ENCODE measurements at places on chromosomes 6 and 20. TPM values are rescaled to one million over a fixed set of nuclear protein-coding genes. Genes with fewer than 3 reads are reported as not detected.

GRCh38 chr20:34945315-34946077 lies 10.1 kb downstream of the GSS start:
- DNase-seq = no peak

GRCh38 chr6:169866668-169867521 lies 115.5 kb downstream of the ERMARD start:
- DNase-seq = no peak

DNA sequence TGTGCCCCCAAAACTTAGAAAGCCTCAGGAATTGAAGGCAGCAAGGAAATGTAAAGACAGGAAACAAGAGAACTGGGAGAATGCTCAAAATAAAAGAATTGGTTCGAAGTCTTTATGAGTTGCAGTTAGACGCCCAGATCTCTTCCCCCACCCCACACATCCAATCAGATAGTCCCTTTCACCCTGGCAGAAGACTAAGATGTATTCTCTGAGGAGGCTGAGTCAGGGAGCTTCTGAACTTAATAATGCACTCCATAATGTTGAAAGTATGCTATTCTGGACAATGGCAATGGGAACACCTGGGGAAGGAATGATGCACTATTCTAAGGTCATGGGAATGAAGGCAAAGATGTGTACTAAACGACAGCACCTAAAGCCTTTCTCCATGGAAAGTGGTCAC lies 173.6 kb downstream of the MTFR2 start:
- no peak for DNase-seq

DNA sequence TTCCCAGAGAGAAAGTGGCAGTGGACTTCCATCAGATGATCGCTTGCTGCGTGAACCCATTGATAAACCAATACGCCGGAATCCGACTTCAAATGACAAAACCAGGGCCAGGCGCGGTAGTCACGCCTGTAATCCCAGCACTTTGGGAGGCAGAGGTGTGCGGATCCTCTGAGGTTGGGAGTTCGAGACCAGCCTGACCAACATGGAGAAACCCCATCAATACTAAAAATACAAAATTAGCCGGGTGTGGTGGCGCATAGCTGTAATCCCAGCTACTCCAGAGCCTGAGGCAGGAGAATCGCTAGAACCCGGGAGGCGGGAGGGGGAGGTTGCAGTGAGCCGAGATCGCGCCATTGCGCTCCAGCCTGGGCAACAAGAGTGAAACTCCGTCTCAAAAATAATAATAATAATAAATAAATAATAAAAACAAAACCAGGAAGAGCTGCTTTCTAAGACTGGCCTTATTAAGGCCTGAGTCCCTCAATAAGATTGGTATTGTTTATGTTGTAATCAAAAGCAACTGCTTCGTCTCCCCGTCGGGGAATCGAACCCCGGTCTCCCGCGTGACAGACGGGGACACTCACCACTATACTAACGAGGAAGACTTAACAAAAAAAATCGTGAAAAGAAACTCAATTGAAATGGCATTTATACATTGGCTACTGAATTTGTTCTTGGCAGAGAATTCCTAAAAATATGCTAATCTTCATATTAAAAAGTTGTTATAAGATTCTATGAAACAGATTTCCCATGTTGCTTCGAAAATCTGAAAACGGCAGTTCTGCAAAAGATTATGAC lies 110.2 kb upstream of the ZNF184 start:
- DNase-seq = no peak

Gene SSTR4
- not detected for polyA plus RNA-seq

DNA sequence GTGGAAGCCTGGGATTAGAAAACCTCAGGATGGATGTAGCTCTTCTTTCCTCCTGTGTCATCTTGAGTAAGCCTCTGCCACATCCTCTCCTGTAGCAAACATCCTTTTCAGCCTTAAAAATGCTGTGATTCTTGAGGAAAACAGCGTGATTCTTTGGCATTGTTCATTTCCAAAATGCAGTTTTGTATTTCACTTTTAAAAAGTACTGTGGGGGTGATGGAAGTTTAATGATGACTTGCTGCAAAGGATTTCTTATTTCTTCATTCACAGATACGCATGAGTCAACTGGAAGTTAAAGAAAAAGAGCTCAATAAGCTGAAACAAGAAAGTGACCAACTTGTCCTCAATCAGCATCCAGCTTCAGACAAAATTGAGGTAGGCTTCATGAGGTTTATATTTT lies 23.9 kb upstream of the SNRNP48 start:
- no peak for DNase-seq

- no peak for DNase-seq
Observed at GRCh38 chr6:38990475-38990874, 58.1 kb upstream of the GLP1R start.

- DNase-seq = no peak
Observed at GRCh38 chr6:40809627-40810026, 222.5 kb upstream of the LRFN2 start.

DNA sequence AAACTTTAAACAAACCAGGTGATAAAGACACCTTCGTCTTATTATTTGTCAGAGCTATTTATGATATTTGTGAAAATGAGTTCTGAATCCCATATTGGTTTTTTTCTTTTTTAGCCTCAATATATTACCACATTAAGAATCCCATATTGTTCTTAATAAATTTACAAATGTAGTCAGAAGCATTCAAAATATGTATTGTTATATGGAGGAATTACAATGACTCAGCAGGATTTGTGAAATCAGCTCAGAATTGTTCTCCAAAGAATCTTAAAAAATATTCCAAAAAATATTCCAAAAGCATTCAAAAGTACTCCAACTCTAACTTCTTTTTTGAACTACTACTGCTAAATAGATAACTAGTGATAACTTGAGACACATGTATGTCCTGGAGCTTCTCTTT lies 6.5 kb upstream of the ZNF343 start:
- DNase-seq = no peak

- no peak for DNase-seq
Observed at GRCh38 chr6:125749865-125750691, 646 bp downstream of the HEY2 start.

DNA sequence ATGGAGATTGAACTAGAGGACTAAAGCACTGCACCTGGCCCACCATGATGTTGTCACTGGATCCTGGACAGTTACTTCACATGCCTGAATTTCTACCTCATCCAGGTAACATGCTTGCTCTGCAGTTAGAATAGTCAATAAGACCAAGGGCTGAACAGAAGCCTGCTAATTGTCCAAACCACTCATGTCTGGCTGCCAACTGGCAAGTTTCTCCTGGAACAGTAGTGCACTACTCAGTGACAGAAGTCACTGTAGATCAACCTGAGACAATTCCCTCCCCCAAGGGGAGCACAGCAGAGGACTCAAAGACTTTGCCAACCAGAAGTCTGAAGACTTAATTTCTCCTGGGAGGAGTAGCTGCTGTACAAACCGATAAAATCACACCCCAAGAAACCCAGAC lies 454.6 kb upstream of the MARCKS start:
- no peak for DNase-seq

GRCh38 chr6:140011537-140011936 lies 637.1 kb upstream of the CITED2 start:
- DNase-seq = no peak

Gene HLA-DOB
- polyA plus RNA-seq = 0.32 TPM

Gene DDX27
- polyA plus RNA-seq = 48.4 TPM

Gene FNDC1
- polyA plus RNA-seq = 6.3 TPM

DNA sequence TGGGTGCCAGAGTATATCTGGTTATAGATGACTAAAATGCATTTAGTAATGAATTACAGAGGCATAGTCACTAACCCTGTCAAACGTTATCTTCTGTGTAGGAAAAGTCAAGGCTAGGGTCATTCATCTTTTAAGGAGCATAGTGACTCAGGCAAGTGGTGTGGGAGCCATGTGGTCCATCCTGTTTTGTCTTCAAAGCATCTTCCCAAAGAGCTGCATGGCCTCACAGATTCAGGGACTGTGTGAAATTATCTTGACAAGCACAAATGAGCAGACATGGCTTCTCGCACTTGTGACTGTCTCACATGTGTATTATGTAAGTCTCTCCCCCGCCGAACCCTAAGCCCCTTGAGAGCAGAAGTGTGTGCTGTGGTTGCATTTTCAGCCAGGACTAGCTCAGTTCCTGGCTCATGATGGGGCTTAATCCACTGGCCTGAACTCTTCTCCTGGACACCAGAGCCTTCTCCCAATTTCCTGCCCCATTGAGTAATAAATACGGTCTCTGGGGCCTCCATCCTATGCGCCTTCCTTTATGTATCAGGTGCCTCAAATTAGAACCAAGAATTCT lies 769.1 kb downstream of the QKI start:
- DNase-seq = no peak

DNA sequence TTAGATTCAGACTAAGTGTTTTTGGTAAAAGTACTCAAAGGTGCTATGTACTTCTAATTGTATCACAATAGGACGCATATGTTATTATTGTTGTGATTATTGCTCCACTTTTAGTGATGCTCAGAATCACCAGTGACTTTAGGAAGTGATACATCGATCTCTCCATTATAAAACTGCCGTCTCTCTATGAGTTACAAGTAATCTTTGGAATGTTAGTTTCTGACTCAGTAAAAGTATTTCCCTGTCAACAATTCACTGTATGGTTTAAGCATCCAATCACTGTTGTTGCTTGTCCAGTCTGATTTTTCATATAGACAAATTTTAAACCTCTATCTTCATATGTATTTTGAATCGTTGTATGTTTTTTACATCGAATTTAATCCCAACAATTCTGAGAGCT lies 9.4 kb downstream of the DCBLD1 start:
- no peak for DNase-seq

Gene TFAP2A
- 33.6 TPM for polyA plus RNA-seq

Data from left kidney (tissue), 8 donors.